ENCODE measurements at places on chromosomes 11 and 22.

- DNase-seq, result peak; percentile 93
Observed at GRCh38 chr11:93895106-93895862, 44.9 kb upstream of the VSTM5 start.

DNA sequence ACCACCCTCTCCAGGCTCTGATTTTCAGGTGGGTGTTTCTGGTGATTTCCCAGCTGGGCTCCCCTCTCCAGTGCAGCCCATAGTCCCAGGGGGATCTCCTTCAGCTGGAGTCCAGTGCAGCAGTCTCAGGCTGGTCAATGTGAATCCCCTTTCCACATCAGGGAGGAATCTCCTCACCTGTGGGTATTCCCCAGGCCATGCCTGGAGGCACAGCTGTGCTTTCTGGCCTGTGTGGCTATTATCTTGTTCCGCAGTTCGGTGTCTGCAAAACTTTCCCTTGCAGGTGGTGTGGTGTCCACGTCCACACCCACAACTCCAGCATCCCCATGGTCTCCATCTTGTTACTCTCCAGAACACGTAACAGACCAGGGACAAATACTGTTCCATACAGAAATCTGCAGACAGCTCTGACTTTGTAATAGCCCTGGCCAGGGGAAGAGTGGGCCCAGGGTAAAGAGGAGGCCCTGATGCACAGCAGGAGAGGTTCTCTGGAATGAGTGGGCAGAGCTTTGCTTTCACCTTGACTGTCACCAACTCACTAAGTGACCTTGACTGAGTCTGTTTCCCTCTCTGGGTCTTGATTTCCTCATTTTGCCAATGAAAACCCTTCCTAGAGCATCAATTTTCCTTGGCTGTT, 183.2 kb downstream of the CSNK2A3 start:
- DNase-seq, result no peak

DNA sequence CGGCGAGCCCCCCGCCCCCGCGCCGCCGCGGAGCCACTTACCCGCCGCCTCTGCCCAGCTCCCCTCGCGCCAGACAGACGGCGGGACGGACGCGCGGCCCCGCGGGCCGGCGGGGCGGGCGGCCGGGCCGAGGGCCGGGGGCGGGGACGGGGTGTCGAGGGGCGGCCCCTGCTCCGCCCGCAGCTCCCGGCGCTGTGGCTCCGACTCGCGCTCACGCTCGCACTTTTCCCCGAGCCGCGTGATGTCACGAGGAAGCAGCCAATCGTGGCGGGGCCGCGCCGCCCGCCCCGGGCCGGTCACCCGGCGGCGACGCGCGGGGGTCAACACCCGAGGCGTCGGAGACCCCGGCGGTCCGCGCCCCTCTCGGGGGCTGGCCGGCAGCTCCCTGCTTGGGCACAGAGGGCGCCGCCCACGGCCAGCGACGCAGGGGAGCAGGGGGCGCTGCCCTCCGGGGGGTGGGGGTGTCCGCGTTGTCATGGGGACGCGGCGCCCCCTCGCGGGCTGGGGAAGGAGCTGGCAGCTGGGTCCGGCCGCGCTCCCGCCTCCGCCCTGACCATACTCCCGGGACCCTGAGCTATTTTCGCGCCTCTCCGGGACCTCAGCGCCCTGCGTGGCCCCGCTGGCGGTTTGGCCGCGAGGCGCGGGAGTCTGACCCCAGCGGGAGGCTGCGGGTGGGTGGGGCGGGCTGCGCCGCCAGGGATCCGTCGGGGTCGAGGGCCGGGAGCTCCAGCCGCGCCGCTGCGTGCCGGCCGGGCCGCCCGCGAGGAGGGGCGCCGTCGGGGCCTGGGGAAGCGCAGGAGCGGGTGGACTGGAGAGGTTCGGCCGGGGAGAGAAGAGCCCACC, at the start of gene CHRM4:
Gene CHRM4 (minus strand): TSS at position 199 of the 843 bp plus-strand sequence. CDS start 5,219 bp downstream, outside the sequence.
- no peak for DNase-seq

GRCh38 chr11:123239191-123240150, 44.4 kb upstream of the CLMP start:
- DNase-seq, result no peak

- peak; percentile 89 for DNase-seq
Observed at GRCh38 chr11:130653838-130654636, 205.6 kb downstream of the ADAMTS15 start.

GRCh38 chr22:17903564-17904295, 120.6 kb downstream of the MICAL3 start:
- DNase-seq, result no peak

- no peak for DNase-seq
Observed at GRCh38 chr11:132131047-132131446, 760.6 kb downstream of the NTM start.

DNA sequence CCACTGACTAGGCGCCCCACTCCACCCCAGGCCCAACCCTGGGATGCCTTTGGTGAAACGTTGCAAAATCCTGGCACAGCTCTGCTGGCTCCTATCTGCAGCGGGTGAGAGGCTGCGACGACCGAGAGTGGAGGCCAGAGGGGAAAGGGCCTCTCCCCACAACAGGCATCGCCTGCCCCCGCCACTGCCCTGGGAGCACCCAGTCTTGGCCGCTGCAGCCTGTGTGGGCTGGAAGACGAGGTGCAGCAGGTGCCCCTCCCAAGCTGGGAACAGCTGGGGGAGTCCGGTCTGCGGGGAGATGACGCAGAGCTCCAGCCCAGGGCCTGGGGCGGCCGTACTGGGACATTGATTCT, 4.2 kb upstream of the PIM3 start:
- no peak for DNase-seq

DNA sequence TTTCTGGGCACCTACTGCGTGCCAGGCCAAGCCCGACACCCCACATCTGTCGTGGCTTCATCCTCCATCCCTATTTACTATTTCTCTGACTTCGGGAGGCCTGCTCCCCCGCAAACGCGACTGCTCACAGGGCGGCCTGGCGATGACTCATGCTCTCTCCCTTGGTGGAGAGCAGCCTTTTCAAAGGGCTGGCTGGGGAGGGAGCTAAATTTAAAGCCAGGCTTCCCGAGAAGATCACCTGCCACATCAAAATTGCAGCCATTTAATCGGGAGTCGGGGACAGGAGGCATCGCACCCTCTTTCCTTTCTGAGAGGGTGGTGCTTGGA, 24.9 kb upstream of the SHISAL1 start:
- peak; percentile 69 for DNase-seq

- DNase-seq, result peak; percentile 47
Observed at GRCh38 chr11:32034680-32035079, 56.2 kb upstream of the RCN1 start.

DNA sequence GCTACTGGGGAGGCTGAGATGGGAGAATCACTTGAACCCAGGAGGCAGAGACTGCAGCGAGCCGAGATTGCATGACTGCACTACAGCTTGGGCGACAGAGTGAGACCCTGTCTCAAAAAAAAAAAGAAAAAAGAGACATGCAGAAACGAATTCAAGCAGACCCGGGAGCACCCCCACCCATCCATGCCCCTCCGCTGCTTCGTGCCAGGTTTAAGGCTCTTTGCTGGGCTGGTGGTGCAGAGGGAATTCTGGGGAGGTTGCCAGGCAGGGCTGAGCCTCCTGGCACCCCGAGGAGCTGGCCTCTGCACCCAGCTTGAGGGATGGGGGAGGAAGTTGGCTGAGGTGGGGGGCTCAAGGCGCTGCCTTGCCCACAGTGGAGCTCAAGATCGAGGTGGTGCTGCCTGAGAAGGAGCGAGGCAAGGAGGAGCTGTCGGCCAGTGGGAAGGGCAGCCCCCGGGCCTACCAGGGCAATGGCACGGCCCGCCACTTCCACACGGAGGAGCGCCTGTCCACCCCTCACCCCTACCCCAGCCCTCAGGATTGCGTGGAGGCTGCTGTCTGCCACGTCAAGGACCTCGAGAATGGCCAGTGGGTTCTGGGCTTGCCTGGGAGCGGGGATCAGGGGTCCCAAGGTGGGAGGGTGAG, 6.0 kb downstream of the AIFM3 start:
- DNase-seq, result no peak

DNA sequence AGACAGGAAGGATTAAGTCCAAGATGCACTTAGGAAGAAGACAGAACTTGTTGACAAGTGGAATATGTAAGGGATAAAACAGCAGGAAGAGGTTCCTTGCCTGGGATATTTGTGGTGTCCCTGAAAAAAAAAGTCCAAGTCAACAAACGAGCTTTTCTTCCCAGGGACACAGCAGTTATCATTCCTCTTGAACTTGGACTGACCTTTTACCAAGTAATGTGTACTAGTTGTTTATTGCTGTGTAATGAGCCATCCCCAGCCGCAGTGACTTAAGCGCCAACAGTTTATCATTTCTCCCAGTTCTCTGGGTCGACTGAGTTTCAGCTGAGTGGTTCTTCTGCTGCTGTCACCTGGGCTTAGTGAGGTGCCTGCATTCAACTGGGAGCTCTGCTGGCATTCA, 37.0 kb downstream of the KREMEN1 start:
- DNase-seq, result no peak

- no peak for DNase-seq
Observed at GRCh38 chr11:117700551-117700950, 96.5 kb downstream of the DSCAML1 start.

DNA sequence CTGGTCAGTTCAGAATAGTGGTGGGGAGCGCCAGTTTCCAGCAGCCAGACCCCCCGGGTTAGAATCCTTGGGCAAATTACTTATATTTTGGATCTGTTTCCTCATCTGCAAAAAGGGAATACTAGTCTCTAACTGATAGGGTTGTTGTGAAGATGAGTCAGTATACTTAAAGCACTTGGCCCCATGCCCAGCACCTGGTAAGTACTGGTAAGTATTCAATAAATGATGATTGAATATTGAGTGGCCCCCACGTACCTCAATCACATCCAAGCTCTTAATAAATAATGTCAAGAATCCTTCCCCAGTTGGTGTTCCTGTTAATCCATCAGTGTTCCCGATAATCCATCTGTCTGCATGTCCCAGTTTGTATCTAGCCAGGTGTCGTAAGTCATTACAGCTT, 12.1 kb downstream of the ACP2 start:
- peak; percentile 25 for DNase-seq

DNA sequence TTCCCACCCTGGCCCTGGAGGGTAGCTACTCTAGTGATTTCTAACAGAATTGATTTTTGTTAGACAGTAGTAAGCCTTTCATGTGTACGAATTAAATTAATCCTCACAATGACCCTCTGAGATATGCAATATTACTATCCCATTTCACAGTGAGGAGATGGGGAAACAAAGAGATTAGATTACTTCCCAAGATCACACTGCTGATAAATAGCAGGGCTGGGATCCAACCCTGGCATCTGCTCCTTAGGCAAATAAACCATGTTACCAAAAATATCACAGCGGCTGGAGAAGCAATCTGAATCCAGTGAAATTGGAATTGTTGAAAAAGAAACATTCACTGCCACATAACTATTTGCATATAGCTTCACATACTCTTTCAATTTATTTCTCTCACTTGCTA, 12.8 kb upstream of the CAVIN3 start:
- DNase-seq, result peak; percentile 64

- peak; percentile 4 for DNase-seq
Observed at GRCh38 chr11:69841859-69842698, 22.9 kb upstream of the FGF3 start.

GRCh38 chr22:17303840-17304779, 65.2 kb upstream of the CECR2 start:
- no peak for DNase-seq

GRCh38 chr11:95103701-95104100, 14.1 kb downstream of the ENDOD1 start:
- DNase-seq, result no peak

DNA sequence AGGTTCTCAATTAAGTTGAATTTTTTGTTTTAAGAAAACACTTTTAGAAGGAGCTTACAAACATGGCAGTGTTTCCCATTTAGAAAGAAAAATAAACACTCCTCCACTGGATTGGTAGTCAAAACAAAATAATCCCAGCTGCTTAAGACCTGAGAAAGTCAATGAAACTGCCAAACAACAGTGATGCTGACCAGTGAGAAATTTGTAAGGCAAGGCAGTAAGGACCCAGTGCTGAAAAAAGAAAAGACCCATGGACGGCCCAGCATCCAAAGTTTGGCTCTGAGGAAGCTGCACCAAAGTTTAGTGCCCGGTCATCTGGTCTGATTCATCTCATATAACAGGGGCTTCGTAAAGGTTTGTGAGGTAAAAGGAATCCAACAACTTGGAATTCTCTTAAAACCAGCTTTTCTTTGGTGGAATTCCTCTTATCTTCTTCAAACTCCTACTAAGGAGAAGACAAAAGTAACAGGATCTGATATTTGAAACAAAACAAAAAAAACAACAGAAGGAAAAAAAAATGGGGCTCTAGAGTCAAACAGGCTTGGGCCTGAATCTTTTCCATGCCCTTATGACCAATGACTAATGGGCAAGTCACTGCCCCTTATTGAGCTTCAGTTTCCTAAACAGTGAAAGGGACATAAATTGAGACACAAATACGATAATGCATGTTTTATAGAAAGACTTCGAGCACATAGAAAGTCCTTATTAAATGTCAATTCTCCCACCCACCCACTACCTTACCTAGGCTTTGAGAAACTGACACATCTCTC, 383.0 kb upstream of the NARS2 start:
- DNase-seq, result peak; percentile 50

GRCh38 chr11:110000850-110001249, 92.3 kb upstream of the ZC3H12C start:
- peak; percentile 30 for DNase-seq

- DNase-seq, result peak; percentile 48
Observed at GRCh38 chr22:36386351-36386899, 1.3 kb downstream of the MYH9 start.

- DNase-seq, result no peak
Observed at GRCh38 chr22:48096411-48096810, 1334.0 kb downstream of the TBC1D22A start.

GRCh38 chr22:23157560-23158515, 12.6 kb downstream of the RAB36 start:
- no peak for DNase-seq

- no peak for DNase-seq
Observed at GRCh38 chr11:33646629-33647028, 54.0 kb downstream of the C11orf91 start.

DNA sequence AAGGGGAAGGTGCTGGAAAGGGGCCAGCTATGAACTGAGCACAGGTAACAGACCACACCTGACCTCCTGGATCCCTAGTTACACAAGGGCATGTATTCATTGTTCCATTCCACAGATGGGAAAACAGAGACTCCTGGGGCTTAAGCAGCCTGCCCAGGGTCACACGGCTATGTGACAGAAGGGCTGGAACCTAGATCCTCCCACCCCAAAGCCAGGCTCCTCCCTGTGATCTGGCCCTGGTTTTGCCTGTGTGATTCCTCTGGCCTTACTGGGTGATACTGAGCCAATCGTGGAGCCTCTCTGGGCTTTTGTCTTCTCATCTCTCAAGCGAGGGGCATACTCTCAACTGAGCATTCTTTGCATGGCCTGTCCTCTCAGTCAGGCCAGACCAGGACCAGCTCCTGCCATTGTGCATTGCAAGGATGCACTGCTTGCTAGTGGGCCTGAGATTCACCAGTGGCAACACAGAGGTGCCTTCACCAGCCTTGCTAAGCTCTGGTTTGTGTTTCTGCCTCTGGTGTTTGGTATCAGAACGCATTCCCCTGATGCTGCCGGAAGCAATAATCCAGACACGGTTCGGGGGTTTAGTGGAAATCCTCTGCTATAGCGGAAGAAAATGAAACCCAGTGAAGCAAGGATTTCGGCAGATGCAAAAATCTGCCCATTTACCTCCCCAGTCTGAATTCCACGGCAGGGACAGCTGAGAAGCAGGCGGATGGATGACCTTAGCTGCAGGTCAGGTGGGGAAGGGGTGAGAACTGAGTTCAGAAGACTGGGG, 226.6 kb downstream of the ST3GAL4 start:
- DNase-seq, result no peak

- no peak for DNase-seq
Observed at GRCh38 chr11:65611028-65611757, 2.8 kb downstream of the MAP3K11 start.
